ENCODE measurements at places on chromosomes 5 and 9.

DNA sequence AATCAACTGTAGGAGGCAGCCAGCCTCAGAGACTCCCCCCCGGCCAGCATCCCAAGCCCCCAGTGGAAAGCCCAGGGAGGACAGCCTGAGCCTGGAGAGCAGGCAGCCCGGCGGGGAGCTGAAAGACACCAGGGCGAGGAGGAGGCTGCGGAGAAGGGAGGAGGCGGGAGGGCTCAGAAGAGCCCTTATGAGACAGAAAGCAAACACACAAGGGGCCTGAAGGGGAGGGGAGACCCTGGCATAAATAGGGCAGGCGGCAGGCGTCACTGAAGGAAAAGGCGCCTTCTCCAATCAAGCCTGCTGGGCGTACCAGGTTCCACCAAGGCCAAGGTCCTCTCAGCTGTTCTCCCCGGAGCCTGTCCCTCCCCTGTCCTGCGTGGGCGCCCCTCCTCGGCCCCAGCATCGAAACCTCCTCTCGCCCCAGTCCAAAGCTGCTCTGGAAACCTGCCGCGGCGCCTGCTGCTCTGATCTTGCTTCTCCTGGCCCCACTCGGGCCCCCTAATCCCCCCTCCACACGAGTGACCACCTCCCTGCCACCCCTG lies 1.3 kb downstream of the SLC9A3 start:
- DNase-seq = no peak

DNA sequence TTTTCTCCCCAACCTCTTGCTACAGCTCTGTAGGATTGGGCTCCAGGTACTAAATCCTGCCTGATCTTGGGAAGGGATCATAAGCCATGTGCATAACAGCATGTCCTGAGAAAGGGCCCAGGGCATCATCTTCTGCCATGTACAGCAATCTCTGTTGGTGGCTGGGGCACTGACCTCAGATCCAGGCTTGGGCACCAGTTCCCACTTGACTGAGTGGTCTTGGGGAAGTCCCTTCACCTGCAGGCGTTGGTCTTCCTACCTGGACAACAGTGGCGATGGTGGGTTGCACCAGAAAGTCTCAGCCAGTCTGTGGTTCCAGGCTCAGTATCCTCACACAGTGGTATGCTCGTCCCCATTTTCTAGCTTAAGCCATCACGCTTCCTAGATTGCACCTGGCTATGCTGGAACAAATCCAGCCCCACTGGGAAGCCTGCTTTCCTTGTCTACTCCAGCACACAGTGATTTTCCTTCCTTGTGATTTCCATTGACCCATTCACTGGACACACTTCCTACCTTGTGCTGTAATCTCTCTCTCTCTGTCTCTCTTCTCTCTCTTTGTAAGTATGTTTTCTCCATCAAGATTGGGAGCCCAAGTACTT lies 121.7 kb upstream of the PITX1 start:
- no peak for DNase-seq

GRCh38 chr5:54799645-54800044 lies 185.7 kb downstream of the ESM1 start:
- DNase-seq = no peak

GRCh38 chr5:90834711-90835110 lies 276.1 kb downstream of the ADGRV1 start:
- DNase-seq = no peak

GRCh38 chr5:143248822-143249579 lies 154.5 kb downstream of the NR3C1 start:
- DNase-seq = no peak

- no peak for DNase-seq
These were observed 75.3 kb upstream of the IL12B start for GRCh38 chr5:159405611-159406031.

GRCh38 chr5:174396541-174396940 lies 327.8 kb upstream of the MSX2 start:
- DNase-seq = no peak

Data from thyroid gland (tissue), 4 donors.